ENCODE measurements at places on chromosomes 7 and 10.

DNA sequence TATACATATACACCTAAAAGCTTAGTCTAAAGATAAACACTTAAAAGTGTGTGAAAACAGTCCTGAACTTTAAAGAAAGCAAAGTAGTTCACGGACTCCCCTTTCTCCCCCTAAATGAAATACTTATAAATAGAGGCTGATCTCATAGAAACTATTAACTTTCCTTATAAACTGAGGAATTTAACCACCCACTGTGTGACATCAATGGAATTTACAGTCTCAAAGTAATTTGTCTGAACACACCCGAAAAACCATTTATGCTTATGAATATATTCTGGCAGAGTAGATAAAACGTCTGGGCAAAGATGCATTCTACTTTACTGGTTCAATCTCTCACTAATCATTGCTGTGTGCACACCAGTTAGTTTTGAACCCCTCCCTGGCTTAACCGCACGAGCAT, 181.8 kb upstream of the DGKB start:
- DNase-seq = no peak

- no peak for DNase-seq
Measured at GRCh38 chr10:86943316-86944030, 13.9 kb downstream of the MMRN2 start.

DNA sequence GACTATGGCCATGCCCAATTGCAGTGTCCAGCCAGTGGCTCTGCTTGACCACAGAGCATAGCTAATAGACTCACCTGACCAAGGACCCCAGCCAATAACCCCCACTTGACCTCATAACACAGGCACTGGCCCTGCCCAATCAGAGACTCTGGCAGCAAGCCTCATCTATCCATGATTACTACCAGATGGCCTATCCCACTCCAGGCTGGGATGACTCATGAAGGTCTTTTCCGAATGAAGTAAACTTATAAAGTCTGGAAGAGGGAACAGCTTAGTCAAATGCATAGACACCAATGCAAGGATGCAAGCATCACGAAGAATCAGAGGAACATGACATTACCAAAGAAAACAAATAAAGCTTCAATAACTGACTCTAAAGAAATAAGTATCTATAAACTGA, 141.4 kb downstream of the TMEM168 start:
- no peak for DNase-seq

DNA sequence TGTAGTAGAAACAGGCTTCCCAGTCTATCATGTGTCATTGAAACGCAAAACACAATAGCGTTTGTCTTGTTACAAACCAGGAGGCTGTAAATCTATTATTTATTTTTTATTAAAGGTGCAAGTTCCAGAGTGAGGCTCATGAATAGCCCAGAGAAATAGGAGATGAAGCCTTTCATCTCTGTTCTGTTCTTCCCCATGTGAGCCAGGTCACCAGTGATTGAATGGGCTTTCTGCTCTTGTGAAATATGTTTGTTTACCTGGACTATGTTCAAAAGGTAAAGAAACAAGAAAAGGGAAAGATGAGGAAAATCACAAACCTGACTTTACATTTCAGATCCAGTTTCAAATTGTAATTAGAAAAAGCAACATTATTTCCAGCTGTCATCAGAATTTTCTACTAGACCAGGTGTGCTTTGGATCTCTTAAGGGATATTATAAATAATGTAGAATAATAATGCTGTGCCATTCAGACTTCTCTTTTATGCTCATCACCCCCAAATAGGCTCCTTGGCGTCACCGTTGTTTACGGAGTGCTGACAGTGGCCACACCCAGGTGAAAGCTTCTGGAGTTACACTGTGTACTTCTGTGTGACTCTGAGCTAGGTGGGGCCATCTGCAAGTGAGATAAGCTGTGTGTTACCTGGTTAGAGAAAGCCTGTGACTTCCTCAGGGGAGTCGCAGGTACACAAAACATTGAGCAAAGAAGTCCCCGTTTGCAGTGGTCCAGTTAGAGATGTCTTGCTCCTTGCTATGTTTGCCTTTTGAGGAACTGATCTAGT, 274.9 kb downstream of the SDK1 start:
- DNase-seq = no peak

- no peak for DNase-seq
Measured at GRCh38 chr10:110664483-110665420, 20.6 kb downstream of the RBM20 start.

DNA sequence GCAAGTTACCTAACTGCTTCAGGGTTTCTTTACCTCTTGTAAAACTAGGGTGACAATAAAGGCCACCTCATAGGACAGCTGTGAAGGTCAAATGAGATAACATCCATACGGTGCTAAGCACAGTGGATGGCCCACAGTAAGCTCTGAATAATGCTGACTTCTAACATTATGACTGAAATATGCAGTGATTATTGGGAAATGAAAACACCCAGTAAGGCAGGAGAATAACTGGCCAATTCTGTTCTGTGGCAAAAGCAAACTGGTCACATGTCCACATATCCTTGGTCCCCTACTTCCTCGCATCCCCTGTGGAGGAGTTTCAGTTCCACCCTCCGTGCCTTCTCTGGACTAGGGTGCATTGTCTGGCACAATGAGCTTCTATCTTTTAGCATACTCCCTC, 1.4 kb downstream of the CUBN start:
- no peak for DNase-seq

DNA sequence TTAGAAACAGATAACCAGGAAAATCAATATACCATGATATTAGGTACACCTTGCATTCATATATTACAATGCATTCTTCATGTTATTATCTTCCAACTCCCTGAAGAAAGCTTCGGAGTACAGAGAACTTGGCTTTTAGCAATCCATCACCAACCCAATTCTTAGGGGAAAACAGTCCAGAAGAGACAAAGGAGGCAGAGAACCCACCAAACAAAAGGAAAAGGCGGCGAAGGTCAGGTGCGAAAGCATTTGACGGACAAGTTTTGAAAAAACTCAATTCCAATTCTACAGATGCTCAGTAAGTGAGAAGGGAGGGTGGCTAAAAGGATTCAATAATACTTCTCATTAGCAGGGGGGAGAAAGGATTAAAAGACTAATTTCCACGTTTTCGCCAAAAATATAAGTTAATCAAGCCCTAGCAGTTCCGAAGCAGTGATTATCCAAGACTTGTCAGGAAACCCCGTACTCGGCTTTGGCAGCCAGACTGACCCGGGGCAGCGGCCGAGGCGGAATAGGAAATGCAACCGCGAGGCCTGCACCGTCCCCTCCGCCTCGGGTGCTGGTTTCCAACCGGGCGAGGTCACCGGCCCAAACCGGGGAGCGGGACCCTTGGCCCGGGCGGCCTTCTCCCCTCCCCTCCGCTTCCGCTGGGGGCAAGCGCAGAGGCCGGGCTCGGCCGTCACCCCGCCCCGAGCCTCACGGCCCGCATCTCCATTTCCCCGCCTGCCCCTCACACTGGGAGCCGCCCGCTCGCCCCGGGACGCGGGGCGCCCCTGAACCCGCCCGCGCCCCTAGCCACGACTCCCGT, 747 bp downstream of the GDI2 start:
- DNase-seq = peak; percentile 23

GRCh38 chr10:30495687-30496086, 61.7 kb downstream of the MAP3K8 start:
- no peak for DNase-seq

DNA sequence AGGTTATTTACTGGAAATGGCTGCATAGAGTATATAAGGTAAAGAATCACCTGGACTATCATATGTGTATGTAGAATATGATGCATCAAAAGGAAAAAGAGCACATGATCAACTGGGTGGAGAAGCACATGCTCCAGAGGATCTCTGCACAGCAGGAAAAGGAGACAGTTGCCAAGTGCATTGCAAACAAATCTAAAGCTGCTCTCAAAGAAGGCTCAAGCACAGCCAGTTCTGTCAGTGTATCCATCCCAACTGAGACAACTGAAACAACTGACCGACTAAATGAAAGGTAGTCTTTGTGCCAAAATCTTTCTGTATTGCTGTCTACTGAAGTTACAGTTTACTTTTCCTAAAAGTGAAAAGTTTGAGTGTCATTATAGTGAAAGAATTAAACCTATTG, 83.2 kb upstream of the SGCE start:
- DNase-seq = no peak

GRCh38 chr10:60388709-60389301, 870 bp downstream of the ANK3 start:
- DNase-seq = no peak

- no peak for DNase-seq
Measured at GRCh38 chr10:77071001-77071511, 566.6 kb downstream of the KCNMA1 start.

DNA sequence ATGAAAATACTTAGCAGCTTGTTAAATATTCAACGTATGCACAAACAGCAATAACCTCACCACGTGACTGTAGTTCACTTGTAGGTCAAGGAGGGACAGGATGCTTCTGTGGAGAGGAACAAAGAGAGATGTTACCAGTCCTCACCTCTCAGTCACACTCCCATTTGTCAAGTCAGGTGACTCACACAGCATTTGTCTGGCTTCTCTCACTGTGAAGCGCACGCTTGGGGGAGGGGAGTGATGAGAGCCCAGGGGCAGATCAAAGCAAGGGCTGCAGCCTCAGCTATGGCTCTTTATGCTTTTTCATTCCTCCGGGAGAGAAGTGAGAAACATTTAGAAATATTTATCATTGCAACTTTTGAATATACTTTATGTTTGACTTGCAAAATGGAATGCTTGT, 2.9 kb upstream of the RBM20 start:
- peak; percentile 20 for DNase-seq

GRCh38 chr7:7443806-7444350, 91.8 kb downstream of the COL28A1 start:
- no peak for DNase-seq

DNA sequence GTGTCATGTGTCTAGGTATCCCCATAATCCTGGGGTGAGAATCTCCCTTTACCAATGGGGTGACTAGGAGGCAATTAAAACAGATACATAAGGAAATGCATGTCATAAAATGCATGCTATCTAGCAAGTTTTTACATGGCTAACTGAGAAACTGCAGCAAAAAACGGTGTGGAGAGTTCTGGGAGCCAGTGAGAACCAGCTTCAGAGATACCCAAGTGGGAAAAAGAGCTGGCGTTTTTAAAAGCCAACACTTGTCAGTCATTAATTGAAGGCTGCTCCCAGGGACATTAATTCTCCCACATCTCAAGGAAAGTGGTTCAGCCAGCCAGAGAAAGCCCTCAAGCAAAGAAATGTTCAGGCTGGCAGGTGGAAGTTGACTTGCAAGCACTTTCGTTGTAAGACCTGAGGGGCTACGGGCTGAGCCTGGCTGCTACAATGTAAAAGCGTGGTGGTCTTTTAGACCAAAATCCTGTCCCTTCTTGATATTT, 28.1 kb downstream of the ST8SIA6 start:
- DNase-seq = no peak

DNA sequence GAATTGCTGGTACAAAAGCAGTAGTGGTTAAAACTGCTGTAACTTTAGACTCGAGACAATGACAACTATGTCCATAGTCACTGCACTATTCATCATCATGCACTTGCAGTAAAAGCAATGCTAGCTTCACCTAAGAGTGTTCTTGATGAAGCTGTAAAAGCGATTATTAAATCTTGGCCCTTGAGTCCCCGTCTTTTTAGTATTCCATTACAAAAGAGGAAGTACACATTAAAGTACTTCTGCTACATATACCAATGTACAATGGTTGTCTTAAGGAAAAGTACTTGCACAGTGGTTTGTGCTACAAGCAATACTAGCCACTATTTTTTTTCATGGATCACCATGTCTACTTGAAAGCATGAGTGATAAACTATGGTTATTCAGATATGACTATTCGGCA, 78.3 kb downstream of the ATAD1 start:
- DNase-seq = no peak

DNA sequence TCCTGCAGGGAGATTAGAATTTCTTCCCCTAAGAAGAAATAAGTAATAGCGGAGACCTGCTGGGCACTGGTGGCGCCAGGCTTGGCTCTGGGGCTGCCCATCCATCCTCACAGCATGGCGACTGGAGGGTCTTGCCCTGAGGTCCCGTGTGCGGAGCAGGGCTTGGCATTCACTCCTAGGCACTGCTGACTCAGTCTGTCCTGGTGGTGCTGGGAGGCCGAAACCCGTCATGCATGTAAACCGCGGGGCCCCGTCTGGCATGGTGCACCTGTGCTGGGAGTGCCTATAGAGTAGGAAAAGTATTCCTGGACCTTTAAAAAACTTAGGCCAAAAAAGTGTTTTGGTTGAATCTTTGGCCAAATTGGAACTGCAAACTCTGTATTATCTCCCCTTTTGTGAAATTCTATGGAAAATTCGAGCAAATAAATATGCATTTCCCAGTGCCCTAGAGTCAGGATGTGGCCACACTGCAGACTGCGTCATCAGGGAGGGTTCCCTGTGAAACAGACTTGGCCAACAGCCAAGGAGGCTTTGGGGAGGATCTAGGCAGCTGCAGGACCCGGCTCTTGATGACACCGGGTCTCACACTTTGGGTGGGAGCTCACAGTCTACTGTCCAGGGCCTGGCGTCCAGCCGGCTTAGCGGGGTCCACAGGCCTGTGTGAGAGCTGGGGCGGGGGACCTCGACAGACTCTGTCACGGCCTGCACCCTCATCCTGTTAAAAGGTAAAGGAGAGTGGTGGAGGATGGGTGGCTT, 122.3 kb downstream of the VIPR2 start:
- DNase-seq = no peak

DNA sequence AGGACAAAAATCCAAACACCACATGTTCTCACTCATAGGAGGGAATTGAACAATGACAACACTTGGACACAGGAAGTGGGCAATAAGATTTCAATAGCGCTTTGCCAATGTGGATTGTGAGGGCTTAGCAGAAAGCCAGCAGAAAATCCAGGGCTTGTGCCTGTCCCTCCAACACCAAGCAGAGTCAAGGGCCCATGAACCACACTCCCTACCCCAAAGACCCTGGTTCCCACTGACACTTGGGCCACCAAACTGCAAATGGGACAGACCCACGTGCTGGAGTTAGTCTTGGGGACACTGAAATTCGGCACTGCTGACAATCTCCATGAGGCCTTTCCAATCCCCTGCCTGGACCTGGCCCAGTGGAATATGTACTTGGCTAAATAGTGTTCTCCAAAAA, 67.0 kb downstream of the GRID1 start:
- no peak for DNase-seq

DNA sequence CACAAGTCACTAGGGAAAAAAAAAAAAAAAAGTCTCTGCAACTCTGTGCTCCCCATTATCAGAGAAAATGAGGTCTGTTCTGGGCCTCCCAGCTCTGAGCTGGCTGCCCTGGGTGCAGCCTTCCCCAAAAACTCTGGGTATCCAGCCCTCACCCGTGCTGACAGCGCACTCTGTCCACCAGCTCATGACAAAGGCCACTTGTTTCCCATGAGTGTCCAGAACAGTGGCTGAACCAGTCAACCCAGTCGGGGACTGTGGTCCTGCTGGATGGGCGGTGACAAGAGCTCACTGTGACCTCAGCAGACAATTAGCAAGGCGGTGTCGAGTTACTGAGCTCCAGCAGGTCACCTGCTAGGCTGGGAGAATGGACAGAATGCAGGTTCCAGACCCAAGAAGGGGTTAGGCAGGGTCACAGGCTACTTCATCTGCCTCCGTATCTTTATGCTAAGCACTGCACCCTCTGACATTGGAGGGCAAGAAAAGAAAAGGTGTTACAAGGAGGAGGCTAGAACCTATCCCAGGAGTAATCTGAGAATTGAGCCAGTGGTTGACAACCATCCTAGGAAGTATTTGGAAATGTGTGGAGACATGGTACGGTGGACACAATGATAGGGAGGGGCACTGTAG, 37.2 kb downstream of the DLG5 start:
- DNase-seq = no peak

- no peak for DNase-seq
Measured at GRCh38 chr10:29619241-29619669, 15.5 kb downstream of the SVIL start.
